ENCODE measurements at places on chromosomes 5 and 9.

GRCh38 chr5:135551593-135552447 lies 16.1 kb upstream of the NEUROG1 start:
- DNase-seq, result peak; percentile 75

- DNase-seq, result peak; percentile 73
Observed at GRCh38 chr9:89425921-89426383, 72.0 kb downstream of the SEMA4D start.

DNA sequence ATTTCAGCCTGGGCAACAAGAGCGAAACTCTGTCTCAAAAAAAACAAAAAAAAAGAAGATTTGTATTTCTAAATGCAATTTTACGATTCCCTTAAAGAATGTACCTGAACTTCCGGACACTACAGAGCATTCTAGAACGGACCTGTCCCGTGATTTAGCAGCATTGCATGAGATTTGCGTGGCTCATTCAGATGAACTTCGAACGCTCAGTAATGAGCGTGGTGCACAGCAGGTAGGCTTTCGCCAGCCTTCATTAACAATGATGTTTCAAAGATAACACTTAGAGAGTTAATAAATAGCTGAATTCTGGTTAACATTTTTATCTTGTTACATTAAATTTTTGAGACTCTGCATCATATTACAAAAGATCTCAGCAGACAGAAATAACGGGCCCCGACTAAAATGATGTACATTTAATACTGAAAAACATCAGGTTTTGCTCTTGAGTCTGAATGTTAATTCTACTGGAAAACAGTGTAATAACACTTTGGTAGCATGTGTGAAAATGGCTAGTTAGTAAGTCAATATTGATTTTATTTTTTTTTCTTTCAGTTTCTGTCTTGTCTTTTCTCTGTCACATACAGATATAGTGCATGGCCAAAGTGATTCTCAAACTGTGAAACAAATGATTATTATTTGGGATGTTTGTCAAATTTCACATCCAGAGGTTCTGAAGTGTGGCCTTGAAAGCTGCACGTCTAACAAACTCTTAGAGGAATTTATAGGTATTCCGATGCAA lies 23.3 kb downstream of the CCNH start:
- no peak for DNase-seq

- no peak for DNase-seq
Observed at GRCh38 chr9:128349772-128350171, 9.4 kb downstream of the SLC27A4 start.

- DNase-seq, result no peak
Observed at GRCh38 chr5:79505138-79505537, 8.8 kb downstream of the HOMER1 start.

DNA sequence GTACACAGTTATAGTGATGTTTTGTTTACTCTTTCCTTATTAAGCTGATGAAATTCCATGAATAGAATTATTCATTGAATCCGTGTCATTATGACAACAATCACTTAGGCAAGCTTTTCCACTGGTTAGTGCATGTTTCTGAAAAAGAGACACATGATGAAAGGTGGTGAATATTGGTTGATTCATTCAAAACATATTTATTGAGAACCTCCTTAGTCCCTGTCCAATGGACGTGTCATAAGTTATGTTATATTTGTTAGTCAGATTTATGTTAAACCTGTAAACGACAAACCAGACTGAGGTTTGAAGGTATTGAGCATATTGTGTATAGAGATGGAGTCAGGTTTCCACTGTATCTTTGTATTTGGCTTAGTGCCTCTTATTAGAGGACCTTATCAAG lies 1888.9 kb upstream of the CDH6 start:
- DNase-seq, result no peak

GRCh38 chr5:131221008-131221703 lies 42.7 kb upstream of the CDC42SE2 start:
- no peak for DNase-seq

- peak; percentile 53 for DNase-seq
Observed at GRCh38 chr9:20620650-20621470, 1.4 kb downstream of the MLLT3 start.

GRCh38 chr9:100595391-100596199 lies 17.7 kb downstream of the CAVIN4 start:
- peak; percentile 47 for DNase-seq

GRCh38 chr9:81517954-81518353 lies 171.4 kb downstream of the TLE1 start:
- DNase-seq, result no peak

- no peak for DNase-seq
Observed at GRCh38 chr5:133694181-133694831, 82.0 kb upstream of the FSTL4 start.

- DNase-seq, result no peak
Observed at GRCh38 chr5:138502121-138502520, 36.8 kb downstream of the EGR1 start.

GRCh38 chr5:173833196-173833985 lies 54.8 kb upstream of the CPEB4 start:
- DNase-seq, result no peak

- no peak for DNase-seq
Observed at GRCh38 chr5:8396756-8397155, 527.8 kb downstream of the MTRR start.

DNA sequence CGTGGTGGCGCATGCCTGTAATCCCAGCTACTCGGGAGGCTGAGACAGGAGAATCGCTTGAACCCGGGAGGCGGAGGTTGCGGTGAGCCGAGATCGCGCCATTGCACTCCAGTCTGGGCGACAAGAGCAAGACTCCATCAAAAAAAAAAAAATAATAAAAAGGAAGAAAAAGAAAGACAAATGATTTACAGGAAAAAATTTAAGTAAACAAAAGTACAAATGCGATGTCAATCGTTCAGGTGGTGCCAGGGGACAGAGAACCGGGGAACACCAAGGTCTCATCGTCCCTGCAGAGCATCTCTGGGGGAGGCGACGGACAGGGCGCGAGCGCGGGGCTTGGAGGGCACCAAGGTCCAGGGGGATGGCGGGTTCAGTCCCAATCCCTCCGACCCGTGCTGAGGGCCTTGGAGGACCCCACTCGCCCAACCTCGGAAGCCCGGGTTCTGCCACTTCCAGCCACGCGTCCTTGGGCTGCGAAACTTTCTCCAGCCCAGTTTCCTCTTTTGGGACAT lies 607 bp upstream of the HNRNPAB start:
- no peak for DNase-seq

DNA sequence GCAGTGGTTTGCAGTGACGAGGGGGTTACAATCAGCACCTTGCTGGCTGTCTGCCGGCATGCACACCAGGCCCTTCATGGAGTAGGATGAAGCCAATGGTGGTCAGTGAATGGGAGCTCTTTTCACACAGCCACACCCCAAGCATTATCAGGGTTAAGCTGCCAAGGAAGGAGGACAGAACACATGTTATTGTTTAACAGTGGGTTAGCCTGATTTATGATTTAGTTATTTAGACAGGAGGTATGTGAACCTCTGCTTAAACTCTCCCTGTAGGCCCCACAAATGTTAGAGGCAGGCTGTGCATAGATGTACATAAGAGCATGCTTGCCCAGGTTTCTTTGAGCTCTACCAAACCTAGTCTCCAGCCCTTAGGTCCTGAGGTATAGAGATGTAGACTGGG lies 262.9 kb downstream of the SPOCK1 start:
- no peak for DNase-seq

- no peak for DNase-seq
Observed at GRCh38 chr5:24598956-24599355, 45.8 kb downstream of the CDH10 start.
